ENCODE measurements at places on chromosomes 4 and X. TPM values are rescaled to one million over a fixed set of nuclear protein-coding genes. Genes with fewer than 3 reads are reported as not detected.
A peak's percentile ranks its signal among the peaks of the same experiment; 100 is the strongest.

DNA sequence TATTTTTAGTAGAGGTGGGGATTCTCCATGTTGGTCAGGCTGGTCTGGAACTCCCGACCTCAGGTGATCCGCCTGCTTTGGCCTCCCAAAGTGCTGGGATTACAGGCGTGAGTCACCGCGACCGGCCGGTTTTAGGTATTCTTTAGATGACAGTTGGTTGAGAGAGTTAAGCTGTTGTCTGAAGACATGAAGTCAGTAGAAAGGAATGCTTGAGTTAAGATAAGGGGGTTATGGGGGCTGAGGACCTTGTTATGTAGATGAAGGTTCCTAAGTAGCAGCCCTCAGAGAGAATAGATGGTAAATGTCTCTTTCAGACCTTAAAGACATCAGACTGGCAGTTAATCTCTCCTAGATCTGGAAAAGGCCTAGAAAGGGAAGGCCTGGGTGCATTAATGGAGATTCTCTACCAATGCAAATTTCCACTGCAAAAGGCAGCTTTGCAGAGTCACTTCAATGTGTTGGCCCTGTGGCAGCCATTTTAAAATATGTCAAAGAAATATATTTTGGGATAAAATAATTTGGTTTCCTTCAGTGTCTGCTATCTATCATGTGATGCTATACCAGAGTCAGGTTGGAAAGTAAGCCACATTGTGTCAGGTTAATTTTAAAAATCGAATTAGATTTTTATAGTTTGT is 6.4 kb upstream of the ZNF674 start:
- H3K36me3 ChIP-seq: no peaks in the 10 kb centered on the region
- H3K27me3 ChIP-seq: no peaks in the 10 kb centered on the region
- DNase-seq: no peak
- no peaks in the 10 kb centered on the region for H3K4me1 ChIP-seq
- H3K27ac ChIP-seq: no peak overlapping the region

DNA sequence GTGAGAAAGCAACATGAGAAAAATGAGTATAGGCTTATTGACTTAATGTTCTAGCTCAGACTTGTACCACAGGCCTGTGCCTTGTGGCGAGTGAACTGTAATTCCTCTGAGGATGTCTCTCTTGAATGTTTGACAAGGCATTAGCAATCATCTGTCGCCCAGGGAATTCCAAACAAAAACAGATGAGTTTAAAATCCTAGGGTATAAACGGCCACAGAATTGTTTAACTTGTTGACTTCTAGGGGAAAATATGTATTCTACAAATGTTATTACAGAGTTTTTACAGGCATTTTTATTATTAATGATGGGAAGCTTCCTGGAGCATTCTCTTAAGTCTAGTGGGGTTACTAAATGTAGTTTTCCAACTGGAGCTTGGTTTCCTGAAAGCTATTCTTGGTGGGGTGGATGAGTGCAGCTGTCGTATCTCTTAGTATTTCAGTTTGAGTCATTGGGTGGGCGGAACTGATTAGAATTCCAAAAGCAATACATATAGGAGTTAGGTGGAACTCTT is 40.6 kb downstream of the ARHGAP10 start:
- no peaks in the 10 kb centered on the region for H3K36me3 ChIP-seq
- no peak for DNase-seq
- H3K4me3 ChIP-seq: no peak overlapping the region
- no peaks in the 10 kb centered on the region for H3K4me1 ChIP-seq
- no peaks in the 10 kb centered on the region for H3K27me3 ChIP-seq

Gene TRPC5OS
- not detected for total RNA-seq

- H3K4me1 ChIP-seq: no peaks in the 10 kb centered on the region
- no peaks in the 10 kb centered on the region for H3K36me3 ChIP-seq
- no peaks in the 10 kb centered on the region for H3K27me3 ChIP-seq
Measured at GRCh38 chr4:112348488-112349158, 51.5 kb downstream of the ALPK1 start.

Gene GYPE
- 0.33 TPM for total RNA-seq

Gene P2RY4
- 0.27 TPM for total RNA-seq

GRCh38 chrX:23742174-23742696 is 841 bp downstream of the ACOT9 start:
- DNase-seq: peak; percentile 80
- peak overlapping the region; percentile 76 for H3K4me3 ChIP-seq
- H3K27ac ChIP-seq: peak overlapping the region; percentile 94
- H3K27me3 ChIP-seq: no peaks in the 10 kb centered on the region

DNA sequence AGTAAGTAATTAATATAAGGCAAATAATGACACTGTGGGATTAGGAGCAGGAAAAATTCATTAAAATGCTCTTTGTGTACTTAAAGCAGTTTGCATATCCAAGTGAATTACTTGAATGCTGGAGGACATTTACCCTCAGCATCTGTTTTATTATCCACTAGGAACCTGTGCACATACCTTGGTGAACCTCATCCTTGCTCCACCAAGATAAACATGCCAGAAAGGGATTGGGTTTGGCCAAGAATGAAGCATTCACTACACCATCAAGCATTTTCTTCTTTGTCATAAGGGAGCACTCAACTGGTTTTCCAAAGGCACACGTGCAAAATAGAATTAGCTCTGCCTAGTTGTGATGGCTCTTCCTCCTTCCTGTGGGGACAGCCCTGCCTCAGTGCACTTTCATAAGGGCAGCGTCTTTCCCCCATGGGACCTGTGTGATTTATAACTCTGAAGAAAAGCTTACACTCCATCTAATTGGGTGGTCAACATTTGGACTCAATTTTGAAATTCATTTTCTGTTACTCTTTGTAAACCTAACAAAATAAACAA is 291.7 kb downstream of the USP46 start:
- H3K27ac ChIP-seq: no peak overlapping the region
- no peaks in the 10 kb centered on the region for H3K27me3 ChIP-seq
- H3K4me3 ChIP-seq: no peak overlapping the region
- H3K4me1 ChIP-seq: no peaks in the 10 kb centered on the region
- H3K36me3 ChIP-seq: no peaks in the 10 kb centered on the region
- no peak for DNase-seq

- no peak for DNase-seq
- no peaks in the 10 kb centered on the region for H3K36me3 ChIP-seq
- no peak overlapping the region for H3K4me3 ChIP-seq
- H3K4me1 ChIP-seq: no peaks in the 10 kb centered on the region
- no peaks in the 10 kb centered on the region for H3K27me3 ChIP-seq
- H3K27ac ChIP-seq: no peak overlapping the region
Measured at GRCh38 chr4:126404549-126404948, 1089.8 kb downstream of the FAT4 start.

Gene WDR45
- 102 TPM for total RNA-seq

- H3K27me3 ChIP-seq: no peaks in the 10 kb centered on the region
- H3K27ac ChIP-seq: no peak overlapping the region
- no peaks in the 10 kb centered on the region for H3K4me1 ChIP-seq
Measured at GRCh38 chr4:118173956-118174725, 139.9 kb downstream of the NDST3 start.

DNA sequence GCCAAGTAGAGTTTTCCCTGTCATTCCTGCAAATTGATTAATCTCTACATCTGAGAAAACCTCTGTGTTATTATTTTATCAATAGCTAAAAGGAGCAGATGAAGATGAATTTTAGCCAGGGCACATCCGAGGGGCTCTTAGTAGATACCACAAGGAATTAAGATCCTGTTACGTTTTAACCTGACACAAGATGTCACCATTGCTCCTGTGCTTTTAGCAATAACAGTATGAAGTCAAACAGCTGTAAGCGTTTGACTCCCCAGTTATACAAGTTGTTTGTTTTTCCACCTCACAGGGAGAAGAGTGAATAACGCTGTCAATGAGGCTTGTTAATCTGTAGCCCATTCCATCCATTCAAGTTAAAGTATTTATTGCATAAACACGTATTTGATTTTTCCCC is 76.0 kb upstream of the AP1S2 start:
- H3K4me3 ChIP-seq: no peak overlapping the region
- no peaks in the 10 kb centered on the region for H3K27me3 ChIP-seq
- H3K36me3 ChIP-seq: no peaks in the 10 kb centered on the region
- DNase-seq: no peak
- no peaks in the 10 kb centered on the region for H3K4me1 ChIP-seq

GRCh38 chr4:80215449-80216052 is 18.2 kb downstream of the PRDM8 start:
- H3K27me3 ChIP-seq: no peaks in the 10 kb centered on the region
- peak overlapping the region; percentile 10 for H3K4me3 ChIP-seq
- DNase-seq: no peak
- H3K27ac ChIP-seq: no peak overlapping the region
- no peaks in the 10 kb centered on the region for H3K36me3 ChIP-seq

GRCh38 chr4:166896254-166896653 is 338.0 kb downstream of the SPOCK3 start:
- no peak for DNase-seq
- no peaks in the 10 kb centered on the region for H3K27me3 ChIP-seq
- H3K4me1 ChIP-seq: no peaks in the 10 kb centered on the region
- H3K36me3 ChIP-seq: no peaks in the 10 kb centered on the region

- peaks cover 22% of the 10 kb centered on the region for H3K4me1 ChIP-seq
- H3K27me3 ChIP-seq: no peaks in the 10 kb centered on the region
- peak overlapping the region; percentile 90 for H3K27ac ChIP-seq
- no peaks in the 10 kb centered on the region for H3K36me3 ChIP-seq
- peak overlapping the region; percentile 54 for H3K4me3 ChIP-seq
Measured at GRCh38 chrX:38803243-38803587, 2.0 kb downstream of the MID1IP1 start.

- H3K36me3 ChIP-seq: no peaks in the 10 kb centered on the region
- H3K4me3 ChIP-seq: no peak overlapping the region
- H3K27ac ChIP-seq: no peak overlapping the region
Measured at GRCh38 chr4:45621971-45622370, 501.9 kb downstream of the GABRG1 start.

DNA sequence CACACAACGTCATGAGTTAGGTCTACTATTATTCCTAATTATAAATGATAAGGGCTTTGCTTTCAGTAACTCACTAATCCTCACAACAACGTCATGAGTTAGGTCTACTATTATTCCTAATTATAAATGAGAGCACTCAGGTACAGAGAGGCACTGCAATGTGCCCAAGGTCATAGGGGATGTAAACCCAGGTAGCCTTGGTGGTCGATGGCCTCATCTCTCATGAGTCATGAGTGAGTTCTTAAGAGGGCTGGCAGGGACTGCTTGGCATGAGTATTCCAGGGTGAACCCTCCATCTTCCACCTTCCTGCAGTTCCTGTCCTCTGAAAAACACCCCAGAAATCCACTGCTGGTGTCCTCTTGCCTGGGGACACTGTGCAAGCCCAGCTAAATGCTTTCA is 317.1 kb downstream of the STK32B start:
- H3K4me3 ChIP-seq: no peak overlapping the region
- no peaks in the 10 kb centered on the region for H3K36me3 ChIP-seq
- H3K4me1 ChIP-seq: no peaks in the 10 kb centered on the region
- DNase-seq: no peak
- no peak overlapping the region for H3K27ac ChIP-seq
- no peaks in the 10 kb centered on the region for H3K27me3 ChIP-seq

Gene DGKK
- not detected for total RNA-seq

Gene TMSB15C
- total RNA-seq: 4.3 TPM

Gene CLCN4
- 0.66 TPM for total RNA-seq

DNA sequence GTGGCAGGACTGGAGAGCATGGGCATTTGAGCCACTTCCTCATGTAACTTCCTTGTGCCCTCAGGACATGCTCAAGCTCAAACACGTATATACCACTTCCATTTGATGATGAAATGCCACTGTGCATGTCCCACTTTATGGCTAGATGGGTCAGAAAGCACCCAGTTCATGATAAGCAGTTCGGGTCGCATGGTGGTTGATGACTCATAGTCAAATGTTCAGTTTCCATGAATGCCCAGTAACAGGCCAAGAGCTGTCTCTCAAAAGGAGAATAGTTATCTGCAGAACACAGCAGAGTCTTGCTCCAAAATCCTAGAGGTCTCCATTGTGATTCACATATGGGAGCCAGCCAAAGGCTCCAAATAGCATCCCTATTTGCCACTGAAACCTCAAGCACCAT is 48.9 kb upstream of the SPIN3 start:
- H3K4me1 ChIP-seq: no peaks in the 10 kb centered on the region
- H3K27ac ChIP-seq: no peak overlapping the region
- H3K4me3 ChIP-seq: no peak overlapping the region
- no peaks in the 10 kb centered on the region for H3K27me3 ChIP-seq
- no peak for DNase-seq

DNA sequence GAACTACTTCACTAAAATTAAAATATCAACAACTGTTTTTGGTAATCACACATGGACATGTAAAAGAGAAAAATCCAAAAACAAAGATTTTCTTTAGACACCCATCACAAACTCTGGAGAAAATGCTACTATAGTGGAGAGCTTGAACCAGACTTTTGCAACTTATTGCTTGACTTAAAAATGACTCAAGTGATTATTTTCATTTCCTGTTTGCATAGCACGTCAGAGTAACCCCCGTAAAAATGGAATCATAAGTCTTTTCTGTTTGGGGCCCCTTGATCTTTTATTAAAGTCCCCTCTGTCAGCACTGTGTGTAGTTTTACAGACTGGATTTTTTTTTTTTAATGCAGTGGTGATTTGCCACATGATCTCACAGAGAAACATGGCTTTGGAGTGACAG is 79.5 kb downstream of the PRKG2 start:
- H3K27ac ChIP-seq: peak overlapping the region; percentile 68
- no peak overlapping the region for H3K4me3 ChIP-seq
- no peaks in the 10 kb centered on the region for H3K4me1 ChIP-seq
- H3K36me3 ChIP-seq: no peaks in the 10 kb centered on the region
- no peaks in the 10 kb centered on the region for H3K27me3 ChIP-seq

- no peaks in the 10 kb centered on the region for H3K36me3 ChIP-seq
- peak overlapping the region; percentile 75 for H3K27ac ChIP-seq
- H3K4me1 ChIP-seq: peaks cover 9% of the 10 kb centered on the region
- peak overlapping the region; percentile 57 for H3K4me3 ChIP-seq
- peak; percentile 82 for DNase-seq
- H3K27me3 ChIP-seq: no peaks in the 10 kb centered on the region
Measured at GRCh38 chr4:186067757-186068385, 1.1 kb upstream of the TLR3 start.

- no peak for DNase-seq
- peaks cover 4% of the 10 kb centered on the region for H3K36me3 ChIP-seq
- H3K4me3 ChIP-seq: no peak overlapping the region
- no peaks in the 10 kb centered on the region for H3K27me3 ChIP-seq
- no peak overlapping the region for H3K27ac ChIP-seq
Measured at GRCh38 chr4:186644311-186644638, 79.4 kb downstream of the FAT1 start.

Gene CSAG3
- total RNA-seq: not detected

DNA sequence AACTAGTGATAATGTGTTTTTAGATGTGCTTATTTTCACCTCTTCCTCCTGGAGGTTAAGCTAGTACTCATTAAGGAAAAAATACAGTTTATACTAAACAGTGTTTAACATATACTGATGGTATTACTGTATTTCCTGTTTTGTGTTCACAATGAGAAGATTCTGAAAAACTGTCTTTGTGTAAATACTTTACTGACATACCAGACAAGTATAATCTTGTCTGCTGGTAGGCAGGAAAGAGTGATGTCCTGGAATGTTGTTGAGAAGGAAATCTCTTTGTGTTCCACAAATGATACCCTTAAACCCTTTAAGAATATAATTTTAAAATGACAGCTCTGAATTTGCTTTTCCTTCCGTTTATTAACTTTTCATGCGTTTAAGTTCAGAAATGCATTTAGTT is 205.5 kb upstream of the NUDT6 start:
- H3K27ac ChIP-seq: no peak overlapping the region
- DNase-seq: no peak
- H3K36me3 ChIP-seq: no peaks in the 10 kb centered on the region
- no peak overlapping the region for H3K4me3 ChIP-seq
- no peaks in the 10 kb centered on the region for H3K27me3 ChIP-seq

All from sigmoid colon (tissue), 7 donors.